ENCODE measurements at places on chromosomes 2 and 18. TPM values are rescaled to one million over a fixed set of nuclear protein-coding genes. Genes with fewer than 3 reads are reported as not detected.

Gene WDR54
- 23.3 TPM for total RNA-seq

Gene FAM237A
- not detected for total RNA-seq

Gene ALPI
- total RNA-seq: 0.09 TPM

Gene MRPL44
- 24.2 TPM for total RNA-seq

Gene ZNF804A
- 0.19 TPM for total RNA-seq

Gene SLC9A4
- 2.8 TPM for total RNA-seq

Gene NOSTRIN
- total RNA-seq: 50.2 TPM

Gene RNF181
- total RNA-seq: 89.9 TPM

Gene AMMECR1L
- 16.4 TPM for total RNA-seq

Gene CERS6
- 18.8 TPM for total RNA-seq

Gene CCDC68
- total RNA-seq: 6.1 TPM

Gene MARCO
- 4.6 TPM for total RNA-seq

Gene C1QL2
- total RNA-seq: not detected

Gene CIB4
- total RNA-seq: not detected

Gene ANKRD29
- total RNA-seq: 4.9 TPM

Gene INSIG2
- 29.0 TPM for total RNA-seq

Gene CEBPZOS
- 38.3 TPM for total RNA-seq

Gene SLC5A7
- 0.88 TPM for total RNA-seq

Gene SIX3
- total RNA-seq: 0.16 TPM

Gene GPR45
- not detected for total RNA-seq

Gene LINC00305
- total RNA-seq: not detected

Gene HRH4
- total RNA-seq: not detected

Gene VWC2L
- 0.09 TPM for total RNA-seq

Gene RAD51AP2
- total RNA-seq: not detected

Gene ROCK1
- total RNA-seq: 56.5 TPM

Gene OLA1
- total RNA-seq: 64.2 TPM

Gene HS6ST1
- 73.9 TPM for total RNA-seq

Gene TOGARAM2
- total RNA-seq: 0.60 TPM

Gene MYL1
- not detected for total RNA-seq

Gene WNT6
- 0.57 TPM for total RNA-seq

Gene PCARE
- total RNA-seq: not detected

Gene HADHB
- 132 TPM for total RNA-seq

Gene ST6GAL2
- 1.2 TPM for total RNA-seq

Gene LAMA1
- total RNA-seq: 14.1 TPM

Gene SPATS2L
- 166 TPM for total RNA-seq

Gene HOXD1
- 11.3 TPM for total RNA-seq

Gene IGFBP5
- 572 TPM for total RNA-seq

Gene MAL
- total RNA-seq: 477 TPM

Gene GTF2A1L
- total RNA-seq: 0.76 TPM

Gene OSBPL6
- 0.91 TPM for total RNA-seq

Gene RUFY4
- 0.69 TPM for total RNA-seq

Gene CHST9
- total RNA-seq: 9.8 TPM

Gene TUBA4B
- total RNA-seq: 0.98 TPM

Gene KRTCAP3
- total RNA-seq: 32.1 TPM

Gene CCL20
- total RNA-seq: 2.7 TPM

Gene TET3
- total RNA-seq: 13.1 TPM

All from kidney (tissue), 22 donors.